ENCODE measurements at places on chromosomes 1 and 21.

GRCh38 chr1:119226913-119227312 is 86.5 kb upstream of the WARS2 start:
- no peak for DNase-seq

DNA sequence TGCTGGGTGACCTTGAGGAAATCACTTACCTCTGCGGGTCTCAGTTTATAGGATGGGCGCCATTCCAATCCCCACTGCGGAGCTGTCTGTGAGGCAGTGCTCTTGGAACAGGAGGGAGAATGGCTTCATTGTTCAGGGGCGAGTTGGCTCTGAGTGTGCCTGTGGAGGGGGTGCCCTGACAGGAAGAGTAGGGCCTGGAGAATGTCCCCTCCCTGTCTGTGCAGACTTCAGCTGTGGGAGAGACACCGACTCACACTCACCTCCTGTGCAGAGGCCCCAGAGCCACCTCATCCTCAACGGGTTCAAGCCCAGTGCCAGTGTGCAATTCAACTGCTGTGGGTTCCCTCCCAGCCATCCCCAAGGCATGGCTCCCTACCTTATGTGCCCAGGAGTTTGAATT is 17.1 kb downstream of the ADORA1 start:
- peak; percentile 42 for DNase-seq

DNA sequence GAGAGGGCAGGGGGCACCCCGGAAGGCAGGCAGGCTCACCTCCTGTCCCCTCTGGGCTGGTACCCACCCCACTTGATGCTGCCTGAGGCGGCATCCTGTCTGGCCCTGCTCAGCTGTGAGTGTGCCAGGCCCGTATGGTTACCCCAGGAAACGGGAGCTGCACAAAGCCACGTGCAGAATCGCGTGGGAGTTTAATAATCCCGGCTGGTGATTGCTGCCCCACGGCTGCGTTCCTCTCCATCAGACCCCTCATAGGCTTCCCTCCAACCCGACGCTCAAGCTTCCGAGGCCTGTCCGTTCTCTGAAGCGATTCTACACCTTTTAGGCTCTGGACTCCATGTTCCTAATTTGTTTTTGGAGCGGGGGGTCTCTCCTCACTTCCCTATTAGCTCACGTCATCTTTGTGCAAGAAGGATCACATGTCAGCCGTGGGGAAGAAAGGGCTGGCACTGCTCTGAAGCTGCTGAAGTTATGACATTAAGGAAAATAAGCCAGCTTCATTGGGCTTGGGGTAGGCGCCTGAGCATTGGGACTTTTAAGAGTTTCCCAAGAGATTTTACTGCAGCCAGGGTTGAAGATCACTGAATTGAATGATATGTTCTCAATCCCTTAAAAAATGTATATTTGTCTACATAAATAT is 1.1 kb upstream of the B3GALT5 start:
- no peak for DNase-seq

- peak; percentile 63 for DNase-seq
Observed at GRCh38 chr1:175154629-175155472, 37.7 kb downstream of the KIAA0040 start.

Measured in NCI-H2081 (cell line).